Sigmoid colon (tissue), 7 donors: ENCODE measurements at places on chromosomes 4 and X. TPM values are rescaled to one million over a fixed set of nuclear protein-coding genes. Genes with fewer than 3 reads are reported as not detected.

AKAP14 gene
- not detected for total RNA-seq

LRAT gene
- 0.83 TPM for total RNA-seq

SCML2 gene
- 2.1 TPM for total RNA-seq

DKK2 gene
- total RNA-seq: 3.9 TPM

COQ2 gene
- 6.9 TPM for total RNA-seq

KCND1 gene
- total RNA-seq: 1.2 TPM

FOXR2 gene
- not detected for total RNA-seq

CYP2U1 gene
- 11.9 TPM for total RNA-seq
